D721Med (cell line): ENCODE measurements at places on chromosomes 1 and 21.

DNA sequence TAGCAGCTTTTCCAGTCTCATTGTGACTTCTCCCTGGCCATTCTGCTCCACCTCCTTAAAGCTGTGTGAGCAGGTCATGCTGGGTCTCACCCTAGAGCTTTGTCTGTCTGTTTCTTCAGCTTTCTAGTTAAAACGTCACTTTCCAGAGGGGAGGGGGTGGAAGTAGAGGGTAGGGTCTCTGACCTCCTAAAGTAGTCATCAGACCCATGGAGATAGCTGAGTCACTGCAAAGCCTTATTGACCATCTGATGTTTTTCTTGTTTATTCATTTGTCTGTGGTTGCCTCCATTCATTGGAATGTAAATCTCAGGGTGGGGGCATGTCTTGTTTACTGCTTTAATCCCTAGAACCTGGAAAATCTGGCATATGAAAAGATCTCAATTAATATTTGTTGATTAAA, 52.7 kb downstream of the ELF3 start:
- no peak for DNase-seq

DNA sequence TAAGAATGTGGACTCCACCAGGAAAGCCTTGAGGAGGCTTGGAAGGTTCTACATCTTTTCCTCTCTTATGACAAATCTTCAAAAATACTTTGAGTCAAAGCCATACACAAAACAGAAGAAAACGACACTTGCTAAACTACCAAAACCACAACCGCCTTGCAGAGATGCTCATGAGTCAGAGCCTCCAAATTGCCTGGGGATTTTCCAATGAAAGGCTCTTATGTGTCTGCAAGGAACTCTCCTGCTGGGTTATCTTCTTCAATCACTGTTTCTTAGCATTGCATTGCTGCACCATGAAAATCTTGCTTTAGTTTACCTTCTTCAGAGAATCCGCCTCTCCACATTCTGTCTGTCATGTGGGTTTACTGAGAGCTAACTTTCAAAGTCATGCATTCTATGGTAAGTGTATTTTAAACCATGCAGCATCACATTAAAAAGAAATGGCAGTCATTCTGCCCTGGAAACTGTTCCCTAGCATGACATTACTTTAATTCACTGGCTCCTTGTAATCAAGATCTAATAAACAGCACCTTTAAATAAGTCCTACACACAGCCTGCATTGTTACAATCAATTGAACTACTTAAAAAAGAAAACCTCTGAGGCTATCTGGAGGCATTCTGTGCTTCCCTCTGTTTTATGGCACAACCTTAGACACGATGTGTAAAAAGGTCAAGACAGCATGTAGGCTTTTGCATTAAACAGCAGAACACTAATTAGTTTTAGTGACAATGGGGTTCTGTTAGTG, 210.0 kb upstream of the FOXD3 start:
- DNase-seq, result no peak

DNA sequence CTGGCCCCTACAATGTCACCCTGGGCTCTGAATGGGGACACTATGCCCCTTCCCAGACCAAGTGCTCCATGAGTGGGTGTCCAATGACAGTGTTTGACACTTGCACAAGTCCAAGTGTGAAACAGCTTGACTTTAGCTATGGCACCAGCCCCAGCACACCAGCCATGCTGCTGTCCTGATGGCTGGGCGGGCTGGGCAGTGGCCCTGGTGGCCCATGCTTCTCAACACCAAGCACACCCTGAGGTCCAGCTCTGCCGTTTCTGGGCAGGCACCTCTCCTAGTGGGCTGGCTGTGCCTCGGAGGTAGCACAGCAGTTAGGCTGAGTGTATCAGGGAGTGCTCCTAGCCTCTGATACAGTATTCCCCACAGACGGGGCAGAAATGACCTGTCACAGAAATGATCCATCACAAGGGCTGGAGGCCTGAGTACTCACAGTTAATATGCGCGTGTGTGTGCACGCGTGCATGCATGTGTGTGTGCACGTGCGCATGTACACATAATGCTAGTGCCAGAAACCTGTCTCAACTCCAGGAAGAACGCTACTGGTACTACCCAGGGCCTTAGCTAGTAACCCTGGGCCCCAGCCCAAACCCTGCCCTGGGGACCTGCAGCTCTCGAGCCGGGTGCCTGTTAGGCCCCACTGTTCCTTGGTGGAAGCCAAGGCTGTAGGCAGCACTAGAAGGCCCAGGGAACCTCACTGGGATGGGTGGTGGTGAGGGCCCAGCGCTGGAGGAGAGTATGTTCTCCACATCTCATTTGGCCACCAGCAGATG, 134.0 kb downstream of the DMRTB1 start:
- no peak for DNase-seq

GRCh38 chr1:35394386-35394785, 125.9 kb downstream of the ZMYM4 start:
- no peak for DNase-seq

GRCh38 chr1:156815307-156815826, 1.3 kb downstream of the SH2D2A start:
- DNase-seq, result no peak

GRCh38 chr1:15283526-15283925, 36.5 kb downstream of the FHAD1 start:
- no peak for DNase-seq

GRCh38 chr1:179955731-179956130, 1.1 kb downstream of the CEP350 start:
- no peak for DNase-seq
